Stimulated activated CD4-positive, alpha-beta T cell treated with anti-CD3 and anti-CD28 coated beads, Interleukin-1b, Interleukin-23, amount 100 ng/mL, for 4 hours (primary cell): ENCODE measurements at places on chromosomes 11 and 22.

DNA sequence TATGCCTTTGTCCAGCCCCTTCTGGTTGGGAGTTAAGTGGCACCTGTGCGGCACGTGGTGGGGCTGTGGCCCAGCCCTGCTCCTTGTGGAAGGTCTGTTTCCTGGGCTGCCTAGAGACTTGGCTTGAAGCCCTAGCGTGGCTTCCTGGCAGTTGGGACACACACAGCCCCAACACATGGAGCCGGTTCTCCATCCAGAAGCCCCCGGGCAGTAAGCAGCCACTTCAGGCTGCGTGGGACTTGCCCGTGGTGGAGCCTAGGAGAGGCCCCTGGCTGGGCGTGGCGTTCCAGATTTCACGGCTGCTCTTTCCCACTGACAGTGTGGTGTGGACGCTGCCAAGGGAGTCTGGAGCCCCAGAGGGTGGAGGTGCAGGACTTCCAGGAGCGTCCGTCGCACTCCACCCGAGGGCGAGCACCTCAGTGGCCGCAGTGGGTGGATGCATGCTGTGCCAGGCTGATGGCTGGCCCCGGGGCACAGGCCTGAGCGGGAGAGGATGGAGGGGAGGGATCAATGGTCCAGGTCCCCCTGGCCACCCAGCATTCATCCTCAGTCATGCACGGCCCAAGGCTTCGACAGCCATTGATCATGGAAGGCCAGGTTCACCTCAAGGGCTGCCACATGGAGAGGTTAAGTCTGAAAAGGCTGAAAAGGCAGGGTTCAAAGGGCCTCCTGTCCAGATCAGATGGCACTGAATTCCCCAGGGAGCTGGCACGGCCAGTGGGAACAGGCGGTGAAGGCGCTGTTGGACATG is 9.3 kb downstream of the CCND1 start:
- DNase-seq: no peak

DNA sequence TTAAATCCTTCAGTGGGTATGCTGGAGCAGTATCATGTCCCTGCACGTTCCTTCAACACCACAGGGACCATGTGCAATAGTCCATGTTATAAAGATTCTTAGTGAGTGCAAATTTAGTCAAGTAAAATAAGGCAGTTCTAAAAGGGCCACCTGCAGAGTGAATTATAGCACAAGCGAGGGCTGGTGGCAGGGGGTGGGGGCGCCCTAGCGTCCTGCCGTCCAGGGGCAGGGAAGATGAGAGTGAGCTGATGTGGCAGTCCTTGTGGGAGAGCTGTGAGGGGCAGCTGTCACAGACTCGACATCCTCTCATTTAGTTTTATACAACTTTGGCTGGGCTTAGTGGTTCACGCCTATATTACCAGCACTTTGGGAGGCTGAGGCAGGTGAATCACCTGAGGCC is 29.1 kb downstream of the FAM118A start:
- DNase-seq: no peak

- no peak for DNase-seq
Observed at GRCh38 chr22:36239150-36239400, 252 bp downstream of the APOL2 start.

DNA sequence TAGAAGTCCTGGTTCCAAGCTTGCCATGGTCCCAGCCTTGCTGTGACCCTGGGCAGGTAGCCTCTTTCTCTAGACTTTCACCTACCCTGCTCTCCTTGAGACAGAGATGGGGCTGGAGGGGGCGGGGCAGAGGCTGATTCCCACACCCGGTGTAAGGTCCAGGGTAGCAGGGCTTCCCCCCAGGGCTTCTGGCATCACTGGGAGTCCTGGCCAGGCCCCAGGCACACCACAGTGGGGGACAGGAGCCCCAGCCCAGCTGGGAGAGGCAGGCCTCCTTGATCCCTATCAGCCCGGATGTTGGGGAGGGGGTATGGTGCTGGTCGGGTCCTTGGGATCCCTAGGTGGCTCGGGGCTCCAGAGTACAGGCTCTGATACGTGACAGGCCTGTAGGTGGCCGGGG is 1.7 kb upstream of the NUDT8 start:
- DNase-seq: no peak

- DNase-seq: no peak
Observed at GRCh38 chr11:77149716-77150392, 21.8 kb downstream of the MYO7A start.
